ENCODE measurements at places on chromosomes 11 and 22. TPM values are rescaled to one million over a fixed set of nuclear protein-coding genes. Genes with fewer than 3 reads are reported as not detected.

Gene MYO18B
- 0.16 TPM for polyA plus RNA-seq

Gene RIC8A
- 80.9 TPM for polyA plus RNA-seq

Gene OR51B2
- polyA plus RNA-seq, result not detected

Gene SCGB1A1
- not detected for polyA plus RNA-seq

Gene KRTAP5-11
- polyA plus RNA-seq, result not detected

Gene SCGB1C1
- polyA plus RNA-seq, result 0.48 TPM

Gene PMM1
- polyA plus RNA-seq, result 63.0 TPM

Gene CD3G
- polyA plus RNA-seq, result 0.17 TPM

All from renal cortex interstitium (tissue), 15 donors.